H1 (cell line): ENCODE measurements at places on chromosomes 2 and 18.

DNA sequence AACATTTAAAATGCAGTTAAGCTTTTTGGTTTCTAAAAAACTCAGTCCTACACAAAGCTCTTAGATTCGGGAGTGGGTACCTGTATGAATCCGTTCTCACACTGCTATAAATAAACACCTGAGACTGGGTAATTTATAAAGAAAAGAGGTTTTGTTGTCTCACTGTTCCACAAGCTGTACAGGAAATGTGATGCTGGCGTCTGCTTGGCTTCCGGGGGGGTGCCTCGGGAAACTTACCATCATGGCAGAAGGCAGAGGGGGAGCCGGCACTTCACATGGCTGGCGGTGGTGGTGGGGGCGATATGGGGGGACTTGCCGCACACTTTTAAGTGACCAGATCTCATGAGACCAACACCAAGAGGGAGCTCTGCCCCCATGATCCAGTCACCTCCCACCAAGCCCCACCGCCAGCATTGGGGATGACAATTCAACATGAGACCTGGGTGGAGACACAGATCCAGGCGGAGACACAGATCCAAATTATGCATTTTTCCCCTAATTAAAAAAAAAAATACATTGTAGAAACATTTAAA, 222.5 kb downstream of the GBX2 start:
- DNase-seq, result no peak
- no peak overlapping the region for H3K27ac ChIP-seq
- no peaks in the 10 kb centered on the region for H3K36me3 ChIP-seq
- H3K4me1 ChIP-seq, result peaks cover 11% of the 10 kb centered on the region
- H3K27me3 ChIP-seq, result no peaks in the 10 kb centered on the region

DNA sequence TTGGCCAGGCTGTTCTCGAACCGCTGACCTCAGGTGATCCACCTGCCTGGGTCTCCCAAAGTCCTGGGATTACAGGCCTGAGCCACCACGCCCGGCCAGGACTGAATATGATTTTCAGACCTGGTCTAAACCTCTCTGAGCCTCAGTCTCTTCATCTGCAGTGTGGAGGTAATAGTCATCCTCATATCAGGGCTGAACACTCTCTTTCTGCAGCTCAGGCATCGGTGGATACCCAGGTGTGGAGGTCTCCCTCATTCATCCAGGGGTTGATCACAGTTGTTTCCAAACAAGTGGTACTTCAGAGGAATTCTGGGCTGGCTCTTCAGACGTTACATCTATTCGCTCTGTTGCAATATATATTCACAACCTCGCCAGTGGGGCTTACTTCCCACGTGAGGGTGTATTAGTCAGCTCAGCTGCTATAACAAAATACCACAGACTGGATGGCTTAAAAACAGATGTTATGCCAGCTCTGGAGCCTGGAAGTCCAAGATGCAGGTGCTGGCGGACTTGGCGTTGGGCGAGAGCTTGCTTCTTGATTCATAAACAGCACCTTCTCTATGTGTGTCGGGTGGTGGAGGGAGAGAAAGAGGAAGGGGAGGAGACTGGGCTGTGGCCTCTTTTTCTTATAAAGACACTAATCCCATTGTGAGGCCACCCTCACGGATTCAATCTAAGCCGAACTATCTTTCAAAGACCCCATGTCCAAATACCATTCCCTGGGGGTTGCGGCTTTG, 2.9 kb upstream of the MBP start:
- H3K36me3 ChIP-seq, result no peaks in the 10 kb centered on the region
- H3K4me3 ChIP-seq, result no peak overlapping the region
- no peak for DNase-seq
- H3K27me3 ChIP-seq, result peaks cover 34% of the 10 kb centered on the region
- no peak overlapping the region for H3K27ac ChIP-seq

GRCh38 chr18:32576296-32576916, 105.7 kb upstream of the GAREM1 start:
- H3K36me3 ChIP-seq, result peaks cover 3% of the 10 kb centered on the region; the same call in 1 of the 2 replicates
- H3K4me1 ChIP-seq, result no peaks in the 10 kb centered on the region
- no peaks in the 10 kb centered on the region for H3K27me3 ChIP-seq
- H3K27ac ChIP-seq, result no peak overlapping the region
- no peak for DNase-seq

- no peak overlapping the region for H3K4me3 ChIP-seq
- H3K4me1 ChIP-seq, result no peaks in the 10 kb centered on the region
- DNase-seq, result no peak
- H3K27ac ChIP-seq, result no peak overlapping the region
These were observed 10.8 kb downstream of the AGFG1 start for GRCh38 chr2:227482638-227483340.

- no peak for DNase-seq
- H3K4me1 ChIP-seq, result no peaks in the 10 kb centered on the region
- H3K27ac ChIP-seq, result no peak overlapping the region
- H3K36me3 ChIP-seq, result no peaks in the 10 kb centered on the region
- no peaks in the 10 kb centered on the region for H3K27me3 ChIP-seq
These were observed 18.1 kb downstream of the NABP1 start for GRCh38 chr2:191696001-191696400.

DNA sequence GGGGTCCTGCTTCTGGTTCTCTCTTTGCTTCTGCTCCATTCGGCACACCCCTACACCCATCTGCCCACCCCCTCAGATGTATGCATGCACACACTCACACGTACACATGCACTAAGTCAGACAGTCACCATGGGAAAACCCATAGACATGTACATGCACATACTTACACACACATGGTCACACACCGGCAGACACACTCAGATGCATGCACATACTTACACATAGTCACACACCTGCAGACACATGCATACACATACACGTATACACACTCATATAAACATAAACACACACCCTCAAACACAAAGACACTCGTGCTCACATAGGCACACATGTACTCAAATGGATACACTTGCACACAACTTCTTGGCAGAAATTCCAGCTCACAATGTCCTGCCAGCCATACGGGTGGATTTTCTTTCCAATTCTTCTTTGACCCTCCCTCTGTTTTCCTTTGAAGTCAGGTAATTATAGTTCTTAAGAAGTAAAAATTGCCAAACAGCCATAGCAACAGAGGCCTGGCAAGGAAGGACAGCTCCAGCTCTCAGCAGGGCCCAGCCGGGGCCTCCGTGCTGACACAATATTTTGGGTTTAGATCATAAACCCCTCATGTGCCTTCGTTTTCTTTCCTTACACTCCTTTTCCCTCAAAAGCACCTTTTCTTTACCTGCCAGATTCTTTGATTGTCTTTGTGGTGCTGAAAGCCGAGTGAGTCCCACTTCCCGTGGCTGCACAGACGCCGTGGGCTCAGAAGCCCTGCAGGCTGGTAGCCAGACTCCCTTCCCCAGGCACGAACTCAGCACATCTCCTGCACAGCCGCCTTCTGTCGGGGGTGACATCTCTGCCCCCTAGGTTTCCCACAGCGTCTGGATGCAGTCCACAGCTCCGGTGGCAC, 195.7 kb downstream of the ARL4C start:
- no peaks in the 10 kb centered on the region for H3K4me1 ChIP-seq
- H3K27ac ChIP-seq, result no peak overlapping the region
- no peak for DNase-seq
- no peaks in the 10 kb centered on the region for H3K36me3 ChIP-seq

DNA sequence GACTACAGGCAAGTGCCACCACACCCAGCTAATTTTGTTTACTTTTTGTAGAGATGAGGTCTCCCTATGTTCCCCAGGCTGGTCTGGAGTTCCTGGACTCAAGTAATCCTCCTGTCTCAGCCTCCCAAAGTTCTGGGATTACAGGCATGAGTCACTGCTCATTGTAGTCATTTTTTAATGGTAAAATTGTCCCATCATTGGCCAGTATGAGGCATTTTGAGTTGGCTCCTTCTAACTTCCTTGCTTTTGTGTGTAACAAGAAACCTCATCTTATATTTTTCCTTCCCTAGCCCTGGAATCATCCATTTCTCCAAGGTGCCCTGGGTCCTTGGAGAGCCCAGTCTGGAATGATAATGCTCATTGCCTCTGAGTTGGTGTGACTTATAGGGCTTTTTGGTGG, 148.5 kb downstream of the INHBB start:
- peaks cover 5% of the 10 kb centered on the region for H3K27me3 ChIP-seq
- no peaks in the 10 kb centered on the region for H3K4me1 ChIP-seq
- no peaks in the 10 kb centered on the region for H3K36me3 ChIP-seq
- no peak for DNase-seq

- DNase-seq, result peak; percentile 17
- peaks cover 5% of the 10 kb centered on the region; the same call in 1 of the 2 replicates for H3K36me3 ChIP-seq
- no peak overlapping the region for H3K4me3 ChIP-seq
- H3K27me3 ChIP-seq, result no peaks in the 10 kb centered on the region
- no peak overlapping the region for H3K27ac ChIP-seq
These were observed 9.0 kb downstream of the CAPN10 start for GRCh38 chr2:240595381-240596079.
